Hypothalamus (tissue), 51 donors: ENCODE measurements at places on chromosomes 11 and 22.

DNA sequence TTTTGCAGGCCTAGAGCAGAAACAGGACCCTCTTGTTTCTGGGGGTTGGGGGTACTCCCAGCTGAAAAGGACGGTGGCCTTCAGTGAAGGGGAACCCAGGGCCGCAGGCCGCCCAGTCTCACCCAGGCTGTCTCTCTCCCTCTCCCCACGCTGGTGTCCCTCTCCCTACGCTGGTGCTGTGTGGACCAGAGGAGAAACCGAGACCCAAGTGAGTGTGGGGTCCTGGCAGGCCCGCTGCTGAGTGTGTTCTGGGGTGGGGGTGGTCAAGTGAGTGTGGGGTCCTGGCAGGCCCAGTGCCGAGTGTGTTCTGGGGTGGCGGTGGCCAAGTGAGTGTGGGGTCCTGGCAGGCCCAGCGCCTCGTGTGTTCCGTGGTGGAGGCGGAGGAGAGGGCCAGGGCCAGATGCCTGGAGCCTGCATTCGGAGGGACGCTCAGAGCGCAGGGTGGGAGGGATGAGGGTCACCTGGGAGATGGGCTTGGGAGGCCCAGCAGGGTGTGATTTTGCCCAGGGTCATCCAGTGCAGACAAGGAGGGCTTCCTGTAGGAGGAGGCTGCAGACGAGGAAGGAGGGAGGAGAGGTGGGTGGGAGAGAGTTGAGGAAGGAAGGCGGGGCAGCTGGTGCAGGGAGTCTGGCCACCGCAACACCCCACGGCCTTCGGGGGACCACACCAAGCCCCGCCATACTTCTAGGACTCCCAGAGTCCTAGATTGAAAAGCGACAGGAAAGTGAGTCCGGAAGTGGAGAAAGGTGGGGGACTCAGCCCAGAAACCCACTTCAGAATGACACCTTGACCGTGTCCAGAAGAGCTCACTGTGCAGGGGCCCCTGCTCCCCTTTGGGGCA lies 10.3 kb downstream of the TNNT3 start:
- DNase-seq = no peak

GRCh38 chr11:21888814-21889213 lies 304.1 kb upstream of the ANO5 start:
- DNase-seq = no peak

- DNase-seq = peak; percentile 96
Measured at GRCh38 chr11:8911029-8911823, at the start of gene AKIP1. Gene AKIP1 (plus strand): TSS chr11:8911189. CDS start chr11:8911450, 261 bp downstream.

- DNase-seq = no peak
Measured at GRCh38 chr11:103297900-103298299, 188.7 kb downstream of the DYNC2H1 start.

DNA sequence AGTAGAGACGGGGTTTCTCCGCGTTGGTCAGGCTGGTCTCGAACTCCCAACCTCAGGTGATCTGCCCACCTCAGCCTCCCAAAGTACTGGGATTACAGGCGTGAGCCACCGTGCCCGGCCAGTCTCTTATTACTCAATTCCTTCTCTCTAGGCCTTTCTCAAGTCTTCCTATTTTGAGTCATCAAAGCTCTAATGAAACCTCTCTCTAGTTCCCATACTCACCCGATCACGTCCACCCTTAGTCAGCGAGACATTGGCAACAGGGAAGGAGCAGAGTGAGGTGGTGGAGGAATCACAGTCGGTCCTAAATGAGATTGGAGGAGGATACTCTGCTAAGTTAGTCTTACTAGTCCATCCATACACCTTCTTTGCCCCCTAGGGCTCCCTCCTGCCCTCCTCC lies 5.0 kb downstream of the BSCL2 start:
- no peak for DNase-seq

- DNase-seq = no peak
Measured at GRCh38 chr22:47452184-47452583, 689.7 kb downstream of the TBC1D22A start.

DNA sequence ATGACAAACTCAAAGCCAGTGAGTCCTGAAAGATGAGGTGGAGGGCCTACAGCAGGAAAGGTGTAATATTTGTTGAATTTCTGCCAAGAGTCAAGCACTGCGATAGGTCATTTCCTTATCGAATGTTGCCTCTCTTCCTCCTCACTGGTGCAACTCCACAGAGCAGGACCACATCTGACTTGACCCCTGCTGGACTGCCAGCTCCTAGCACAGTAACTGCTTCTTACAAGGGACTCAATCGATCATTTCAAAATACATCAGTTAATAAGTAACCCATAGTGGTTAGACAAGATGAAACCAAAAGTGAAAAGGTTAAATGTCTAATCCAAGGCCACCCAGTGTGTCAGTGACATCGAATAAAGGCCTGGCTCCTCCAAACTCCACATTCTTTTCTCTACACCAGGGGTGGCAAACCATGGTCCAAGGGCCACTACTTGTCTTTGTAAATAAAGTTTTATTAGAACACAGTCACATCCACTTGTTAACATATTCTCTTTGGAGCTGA lies 98.5 kb upstream of the CSNK2A3 start:
- no peak for DNase-seq

- DNase-seq = no peak
Measured at GRCh38 chr11:112751772-112752171, 209.4 kb upstream of the NCAM1 start.

DNA sequence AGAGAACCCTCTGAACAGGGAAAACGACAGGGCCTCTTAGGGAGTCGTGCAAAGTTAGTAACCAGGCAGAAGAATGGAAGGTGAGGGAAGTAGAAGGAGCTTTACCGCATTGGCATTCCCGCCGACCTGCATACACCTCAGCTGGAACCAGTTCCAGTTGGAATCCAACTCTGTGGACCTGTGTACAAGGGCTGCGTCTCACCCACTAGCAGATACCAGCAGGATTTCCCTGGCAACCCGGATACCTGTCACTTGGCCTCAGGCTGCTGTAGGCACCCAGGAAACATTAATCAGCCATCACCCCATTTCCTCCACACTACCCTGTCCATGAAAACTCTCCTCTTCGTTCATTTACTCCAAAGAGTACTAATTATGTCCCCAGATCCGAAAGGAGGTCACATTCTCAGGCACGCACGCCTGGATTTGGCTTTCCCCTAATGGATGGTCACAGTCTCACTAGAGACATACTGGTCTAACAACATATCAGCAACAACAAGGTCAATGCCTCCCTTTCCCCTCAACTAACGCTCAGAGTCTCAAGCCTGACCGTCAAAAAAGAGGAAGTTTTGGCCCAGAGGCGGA lies 842 bp downstream of the ARFGAP2 start:
- DNase-seq = no peak

DNA sequence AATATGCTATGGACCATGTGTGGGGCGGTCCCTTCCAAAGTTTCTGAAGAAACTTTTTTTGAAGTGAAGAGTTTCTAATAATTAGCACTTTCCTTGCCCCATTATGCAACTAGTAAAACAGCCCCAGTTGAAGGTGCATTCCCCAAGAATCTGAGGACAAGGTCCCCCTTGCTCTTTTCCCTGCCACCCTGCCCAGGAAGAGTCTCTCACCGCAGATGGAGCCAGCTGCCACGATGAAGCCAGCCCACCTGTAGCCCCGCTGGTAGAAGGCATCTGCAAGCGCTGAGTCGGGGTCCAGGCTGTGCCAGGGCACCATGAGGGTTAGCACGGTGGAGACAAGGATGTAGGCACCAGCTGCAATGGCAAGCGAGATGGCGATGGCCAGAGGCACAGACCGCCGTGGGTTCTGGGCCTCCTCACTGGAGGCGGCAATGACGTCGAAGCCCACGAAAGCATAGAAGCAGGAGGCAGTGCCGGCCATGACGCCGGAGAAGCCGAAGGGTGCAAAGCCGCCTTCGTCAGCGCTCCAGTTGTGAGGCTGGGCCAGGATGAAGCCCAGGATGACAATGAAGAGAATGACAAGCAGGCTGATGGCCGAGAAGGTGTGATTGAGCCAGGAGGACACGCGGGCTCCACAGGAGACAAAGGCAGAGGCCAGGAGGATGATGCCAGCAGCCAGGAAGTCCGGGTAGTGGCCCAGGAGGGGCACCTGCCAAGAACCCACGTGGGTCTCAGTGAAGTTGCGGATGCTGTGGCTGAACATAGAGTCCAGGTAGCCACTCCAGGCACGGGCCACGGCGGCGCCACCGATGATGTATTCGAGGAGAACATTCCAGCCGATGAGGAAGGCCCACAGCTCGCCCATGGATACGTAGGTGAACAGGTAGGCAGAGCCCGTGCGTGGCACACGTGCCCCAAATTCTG lies 1.5 kb downstream of the SLC7A4 start:
- DNase-seq = no peak

DNA sequence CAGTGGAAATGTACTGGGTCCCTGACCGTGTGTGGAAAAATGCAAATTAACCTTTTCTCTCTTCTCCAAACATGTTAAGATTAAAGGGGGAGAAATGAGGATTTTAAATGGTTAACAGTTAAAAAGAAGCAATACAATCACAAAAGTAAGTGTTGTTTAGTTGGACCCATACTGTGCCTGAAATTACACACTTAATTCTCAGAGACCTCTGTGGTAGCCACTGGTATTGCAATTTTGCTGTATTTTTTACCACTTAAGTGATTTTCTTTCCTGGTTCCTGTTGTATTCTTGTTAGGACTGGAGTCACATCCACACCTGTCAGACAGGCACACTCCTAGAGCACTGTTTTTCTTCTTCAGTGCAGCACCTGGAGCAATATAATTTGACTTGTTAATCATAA lies 179.6 kb upstream of the PDGFD start:
- DNase-seq = no peak

GRCh38 chr22:39686776-39687525 lies 116.4 kb downstream of the CACNA1I start:
- no peak for DNase-seq

DNA sequence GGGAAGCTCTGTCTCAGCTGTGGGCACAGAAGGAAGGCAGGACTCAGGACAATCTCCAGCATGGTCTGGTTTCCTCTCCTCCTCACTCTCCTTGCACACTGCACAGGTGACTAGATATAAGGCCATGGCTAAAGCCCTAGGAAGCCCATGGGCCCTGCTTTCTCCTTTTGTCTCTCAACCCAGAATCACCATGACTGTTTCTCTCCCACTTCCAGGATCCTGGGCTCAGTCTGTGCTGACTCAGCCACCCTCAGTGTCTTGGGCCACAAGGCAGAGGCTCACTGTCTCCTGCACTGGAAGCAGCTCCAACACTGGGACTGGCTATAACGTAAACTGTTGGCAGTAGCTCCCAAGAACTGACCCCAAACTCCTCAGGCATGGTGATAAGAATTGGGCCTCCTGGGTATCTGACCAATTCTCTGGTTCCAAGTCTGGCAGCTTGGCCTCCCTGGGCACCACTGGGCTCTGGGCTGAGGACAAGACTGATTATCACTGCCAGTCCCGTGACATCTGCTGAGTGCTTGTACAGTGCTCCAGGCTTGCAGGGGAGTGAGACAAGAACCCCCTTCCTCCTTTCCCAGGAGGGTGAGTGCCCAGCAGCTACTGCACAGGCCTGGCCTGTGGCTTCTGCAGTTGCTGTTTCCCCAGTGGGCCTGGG lies 104.0 kb upstream of the TOP3B start:
- no peak for DNase-seq

- no peak for DNase-seq
Measured at GRCh38 chr11:35747668-35748067, 85.1 kb downstream of the TRIM44 start.

GRCh38 chr11:2133241-2134021 lies 5.8 kb downstream of the IGF2 start:
- no peak for DNase-seq

GRCh38 chr22:17536269-17536668 lies 27.0 kb upstream of the SLC25A18 start:
- DNase-seq = peak; percentile 65
